ENCODE measurements at places on chromosomes 2 and 18. TPM values are rescaled to one million over a fixed set of nuclear protein-coding genes. Genes with fewer than 3 reads are reported as not detected.
A peak's percentile ranks its signal among the peaks of the same experiment; 100 is the strongest.

The PCARE gene
- not detected for total RNA-seq

The DSG4 gene
- total RNA-seq, result not detected

The DNAH6 gene
- 1.1 TPM for total RNA-seq

The SRD5A2 gene
- not detected for total RNA-seq

The CYP26B1 gene
- total RNA-seq, result not detected

The TMEM200C gene
- not detected for total RNA-seq

The SERPINB10 gene
- total RNA-seq, result not detected

The PLCD4 gene
- 0.45 TPM for total RNA-seq

The COLEC11 gene
- not detected for total RNA-seq

The TWSG1 gene
- total RNA-seq, result 5.8 TPM

The GAREM2 gene
- total RNA-seq, result 4.8 TPM

GRCh38 chr2:157476953-157477709 lies 33.2 kb upstream of the CYTIP start:
- DNase-seq, result no peak

- no peak for DNase-seq
These were observed 116.3 kb upstream of the CREB1 start for GRCh38 chr2:207413376-207413907.

DNA sequence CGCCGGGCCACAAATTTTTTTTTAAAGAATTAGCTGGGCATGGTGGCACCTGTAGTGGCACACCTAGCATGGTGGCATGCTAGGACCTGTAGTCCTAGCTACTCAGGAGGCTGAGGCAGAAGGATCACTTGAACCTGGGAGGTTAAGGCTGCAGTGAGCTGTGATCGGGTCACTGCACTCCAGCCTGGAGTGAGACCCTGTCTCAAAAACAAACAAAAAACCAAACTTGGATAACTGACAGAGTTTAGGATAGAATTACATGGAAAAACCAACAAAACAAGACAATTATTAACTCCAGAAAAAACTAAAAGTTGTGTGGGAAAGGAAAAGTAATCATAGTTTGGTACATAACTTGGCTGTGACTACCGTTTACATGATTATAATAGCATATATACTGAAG lies 1.6 kb upstream of the CFLAR start:
- no peak for DNase-seq

GRCh38 chr2:47206181-47206580 lies 51.1 kb upstream of the STPG4 start:
- DNase-seq, result no peak

DNA sequence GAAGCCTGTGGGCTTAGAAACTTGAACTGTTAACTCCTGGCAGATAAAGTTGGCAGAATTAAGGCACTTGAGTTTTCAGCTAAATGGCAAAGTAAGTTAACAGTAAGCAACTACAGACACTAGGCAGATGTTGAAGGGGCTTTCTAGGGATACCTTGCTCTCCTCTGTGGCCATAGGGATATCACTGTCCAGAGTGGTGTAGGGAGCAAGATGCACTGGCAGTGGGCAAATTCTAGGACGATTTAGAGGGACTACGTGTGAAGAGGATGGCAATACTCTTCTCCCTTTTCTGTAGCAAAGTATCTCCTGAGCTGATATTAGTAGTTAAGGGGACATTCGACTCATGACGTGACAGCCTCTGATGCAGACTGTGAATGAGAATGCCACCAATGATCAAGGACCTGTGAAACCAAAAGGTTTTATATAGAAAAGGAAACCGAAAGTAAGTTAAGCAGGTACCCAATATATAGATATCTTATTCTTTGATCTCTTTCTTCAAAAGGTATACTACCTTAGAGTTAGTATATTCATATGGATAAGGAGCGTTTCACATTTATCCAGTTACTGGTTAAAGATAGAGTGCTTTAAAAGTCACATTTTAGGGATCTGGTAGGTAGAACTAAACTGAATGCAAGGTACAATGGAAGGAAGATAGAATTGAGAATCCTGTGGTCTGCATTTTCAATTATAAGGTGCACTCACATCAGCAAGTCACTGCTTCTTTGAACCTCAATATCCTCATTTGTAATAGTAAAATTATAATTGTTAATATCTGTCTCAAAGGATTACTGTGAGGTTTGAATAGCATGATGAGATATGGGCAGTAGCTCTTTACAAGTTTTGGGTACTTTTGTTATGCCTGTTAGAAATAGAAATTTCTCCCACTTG lies 106.4 kb downstream of the KCNH7 start:
- DNase-seq, result no peak

DNA sequence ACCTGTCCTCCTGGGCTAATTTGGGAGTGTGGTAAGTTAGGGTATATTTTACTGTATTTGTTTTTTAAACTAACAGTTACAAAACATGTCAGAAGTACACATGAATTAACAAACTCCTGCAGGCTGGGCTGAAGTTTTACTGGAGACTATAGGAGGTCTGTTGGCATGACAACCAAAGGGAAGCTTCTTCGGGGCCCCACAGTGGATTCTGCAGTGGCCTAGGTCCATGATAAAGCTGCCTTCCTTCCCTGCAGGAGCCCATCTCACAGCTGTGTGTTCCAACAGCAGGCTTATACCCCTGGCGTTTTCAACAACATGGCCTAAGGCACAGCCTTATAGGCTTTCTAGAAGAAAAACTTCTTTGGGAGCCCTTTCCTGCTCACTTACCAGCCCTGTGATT lies 128.0 kb upstream of the SETBP1 start:
- no peak for DNase-seq

GRCh38 chr2:119234021-119235019 lies 10.7 kb downstream of the STEAP3 start:
- DNase-seq, result no peak

GRCh38 chr2:74226648-74227213 lies 28.3 kb downstream of the MTHFD2 start:
- DNase-seq, result no peak

DNA sequence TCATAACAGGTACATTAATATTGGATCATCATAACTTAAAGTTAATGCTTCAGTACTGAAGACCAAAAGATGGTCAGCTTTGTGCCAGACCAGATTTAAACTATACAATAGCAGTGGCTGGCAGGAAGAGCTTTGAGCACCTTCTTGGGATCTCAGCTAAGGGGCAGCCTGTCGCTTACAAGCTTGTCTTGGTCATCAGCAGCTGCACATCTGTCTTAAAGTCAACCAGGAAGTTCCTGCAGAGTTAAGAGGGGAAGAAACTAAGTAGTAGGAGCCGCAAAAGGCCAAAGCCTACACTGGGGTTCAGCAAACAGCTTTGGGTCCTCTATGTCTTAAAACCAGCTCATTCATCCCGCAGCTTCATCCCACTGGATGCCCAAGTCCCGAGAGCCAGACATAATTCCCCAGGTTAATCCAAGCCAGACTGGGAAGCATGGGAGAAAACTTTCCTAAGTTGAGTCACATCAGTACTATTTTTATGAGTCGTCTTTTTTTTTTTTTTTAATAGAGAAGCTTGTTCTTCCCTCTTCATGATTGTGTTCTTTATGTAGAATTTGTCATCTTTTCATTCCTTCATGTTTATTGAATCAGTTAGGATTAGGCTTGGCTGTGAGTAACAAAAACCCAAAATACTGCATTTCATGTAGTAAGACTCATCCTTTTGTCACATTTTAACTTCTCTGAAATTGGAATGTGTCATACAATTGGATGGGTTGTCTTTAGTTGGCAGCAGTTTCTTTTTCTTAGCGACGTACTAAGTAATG lies 59.3 kb downstream of the SERTAD2 start:
- DNase-seq, result no peak

GRCh38 chr2:164826293-164827243 lies 15.1 kb downstream of the COBLL1 start:
- DNase-seq, result no peak

DNA sequence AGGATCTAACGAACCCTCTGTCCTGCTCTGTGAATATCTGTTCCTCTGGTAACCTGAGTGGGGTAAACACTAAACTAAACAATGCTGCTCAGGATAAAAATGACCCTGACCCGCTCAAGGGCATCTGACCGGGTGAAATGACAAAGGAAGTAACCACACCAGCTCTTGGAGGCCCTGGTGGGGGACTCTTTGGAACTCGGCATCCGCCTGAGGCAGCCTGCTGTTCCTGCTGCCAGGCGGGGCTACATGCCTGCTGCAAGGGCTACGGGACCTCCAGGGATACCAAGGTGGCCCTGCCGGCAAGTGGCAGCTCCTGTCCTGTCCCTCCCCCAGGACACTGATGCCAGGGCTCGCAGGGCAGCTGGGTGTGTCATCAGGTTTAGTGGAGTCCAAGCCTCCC lies 273.3 kb downstream of the HDAC4 start:
- no peak for DNase-seq

GRCh38 chr2:234680688-234681619 lies 184.1 kb upstream of the ARL4C start:
- no peak for DNase-seq

- no peak for DNase-seq
These were observed 486.4 kb upstream of the SPRED2 start for GRCh38 chr2:65918760-65919187.

DNA sequence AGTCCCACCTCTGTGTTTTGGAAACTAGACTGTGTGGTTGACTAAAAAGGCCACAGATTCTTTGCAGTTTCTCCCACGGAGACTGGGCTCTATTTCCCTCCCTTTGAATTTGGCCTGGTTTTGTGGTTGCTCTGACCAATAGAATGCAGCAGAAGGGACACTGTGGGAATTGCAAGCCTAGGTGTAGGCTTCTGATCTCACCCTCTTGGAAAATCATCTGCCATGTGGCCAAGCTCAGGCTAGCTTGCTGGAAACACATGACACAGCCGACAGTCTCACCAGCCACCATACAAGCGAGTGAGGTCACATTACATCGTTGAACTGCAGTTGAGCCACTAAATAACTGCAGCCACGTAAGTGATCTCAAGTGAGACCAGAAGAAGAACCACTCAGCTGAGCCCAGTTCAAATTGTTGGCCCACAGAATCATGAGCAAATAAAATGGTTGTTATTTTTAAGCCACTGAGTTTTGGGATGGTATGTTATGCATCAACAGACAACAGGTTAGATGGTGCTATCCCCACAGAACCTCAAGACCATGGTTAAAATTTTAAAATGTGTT lies 319.1 kb upstream of the MEX3C start:
- DNase-seq, result no peak

DNA sequence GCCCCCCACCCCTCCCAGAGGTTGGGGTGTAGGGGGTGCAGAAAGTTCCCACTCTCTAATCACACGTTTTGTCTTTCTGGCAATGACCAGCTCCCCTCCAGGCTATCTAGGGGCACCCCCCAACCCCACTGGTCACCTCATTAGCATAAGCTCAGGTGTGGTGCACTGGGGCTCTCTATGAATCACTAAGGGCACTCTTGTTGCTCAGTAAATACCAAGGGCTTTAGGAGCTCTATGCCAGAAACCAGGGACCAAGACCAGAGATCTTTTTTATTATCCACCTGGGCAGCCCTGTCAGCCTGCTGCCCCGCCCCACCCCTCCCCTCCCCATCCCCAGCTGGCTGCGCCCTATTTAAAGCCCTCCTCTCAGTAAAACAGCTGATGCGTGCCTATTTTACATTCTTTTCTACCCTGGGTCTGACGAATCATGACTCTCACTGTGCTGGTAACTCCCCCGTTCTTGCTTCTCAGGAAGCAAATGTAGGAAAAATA lies 24.3 kb downstream of the NCK2 start:
- DNase-seq, result no peak

- no peak for DNase-seq
These were observed 151.7 kb upstream of the ITGA4 start for GRCh38 chr2:181305301-181306123.

DNA sequence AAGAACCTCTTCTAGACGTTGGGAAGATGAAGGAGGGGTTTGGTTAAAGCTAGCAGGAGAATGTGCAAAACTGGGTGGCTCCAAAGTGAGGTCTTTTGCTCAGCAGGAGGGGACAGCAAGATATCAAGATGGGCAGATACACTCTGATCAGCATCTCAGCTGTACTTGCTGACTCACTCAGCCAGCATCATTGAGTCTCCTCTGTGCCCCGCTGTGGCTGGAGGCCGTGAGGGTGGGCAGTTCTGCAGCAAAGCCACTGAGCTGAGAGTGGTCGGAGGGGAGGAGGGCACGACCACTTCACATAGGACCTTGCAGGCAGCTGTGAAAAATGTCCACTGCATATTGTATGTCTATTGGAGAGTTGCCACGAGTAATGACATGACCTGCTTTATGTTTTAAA lies 152.0 kb downstream of the CAPN13 start:
- DNase-seq, result no peak

DNA sequence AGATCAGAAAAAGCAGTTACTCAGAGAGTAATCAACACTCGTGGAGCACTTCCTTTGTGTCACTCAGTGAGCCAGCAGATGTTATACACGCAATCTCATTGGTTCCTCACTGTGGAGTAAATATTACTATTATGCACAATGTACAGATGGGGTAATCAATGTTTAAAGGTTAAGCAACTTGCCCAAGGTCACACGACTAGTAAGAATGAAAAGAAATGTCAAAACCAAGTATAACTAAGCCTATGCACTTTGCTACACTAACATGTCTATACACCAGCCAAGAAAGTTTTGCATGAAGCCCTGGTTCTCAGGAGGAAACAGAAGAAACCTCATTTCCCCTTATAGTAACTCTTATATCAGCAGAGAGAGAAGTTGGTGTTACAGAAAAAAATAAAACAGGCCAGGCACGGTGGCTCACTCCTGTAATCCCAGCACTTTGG lies 5.4 kb downstream of the METTL21A start:
- DNase-seq, result peak; percentile 31

GRCh38 chr2:168948621-168949212 lies 47.6 kb downstream of the G6PC2 start:
- DNase-seq, result no peak

GRCh38 chr18:49884959-49885358 lies 71.6 kb upstream of the ACAA2 start:
- DNase-seq, result no peak

GRCh38 chr2:2633017-2633416 lies 301.9 kb upstream of the MYT1L start:
- DNase-seq, result no peak

DNA sequence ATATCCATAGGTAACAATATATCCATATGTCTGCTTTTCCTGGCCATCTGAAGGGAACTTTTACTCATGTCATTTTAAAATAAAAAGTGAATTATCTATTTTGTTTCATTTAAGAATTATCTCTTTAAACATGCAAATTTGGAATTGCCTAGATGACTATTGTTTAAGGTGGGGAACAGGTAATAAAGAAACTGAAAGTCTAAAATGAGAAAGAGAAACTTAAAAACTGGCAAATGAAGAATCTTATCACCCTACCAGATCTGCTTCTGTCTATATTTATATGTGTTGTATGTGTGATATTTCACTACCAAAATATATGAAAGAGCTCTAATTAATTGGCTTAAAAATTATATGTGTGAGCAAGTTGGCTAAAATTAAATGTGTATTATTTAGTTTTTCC lies 243.2 kb upstream of the KCNH7 start:
- DNase-seq, result no peak

Measured in naive thymus-derived CD4-positive, alpha-beta T cell (primary cell).